ENCODE measurements at places on chromosomes 5 and 9.

- peak; percentile 14 for DNase-seq
Observed at GRCh38 chr5:23318960-23319359, 188.4 kb upstream of the PRDM9 start.

GRCh38 chr9:121679901-121680635, 28.6 kb downstream of the DAB2IP start:
- no peak for DNase-seq

DNA sequence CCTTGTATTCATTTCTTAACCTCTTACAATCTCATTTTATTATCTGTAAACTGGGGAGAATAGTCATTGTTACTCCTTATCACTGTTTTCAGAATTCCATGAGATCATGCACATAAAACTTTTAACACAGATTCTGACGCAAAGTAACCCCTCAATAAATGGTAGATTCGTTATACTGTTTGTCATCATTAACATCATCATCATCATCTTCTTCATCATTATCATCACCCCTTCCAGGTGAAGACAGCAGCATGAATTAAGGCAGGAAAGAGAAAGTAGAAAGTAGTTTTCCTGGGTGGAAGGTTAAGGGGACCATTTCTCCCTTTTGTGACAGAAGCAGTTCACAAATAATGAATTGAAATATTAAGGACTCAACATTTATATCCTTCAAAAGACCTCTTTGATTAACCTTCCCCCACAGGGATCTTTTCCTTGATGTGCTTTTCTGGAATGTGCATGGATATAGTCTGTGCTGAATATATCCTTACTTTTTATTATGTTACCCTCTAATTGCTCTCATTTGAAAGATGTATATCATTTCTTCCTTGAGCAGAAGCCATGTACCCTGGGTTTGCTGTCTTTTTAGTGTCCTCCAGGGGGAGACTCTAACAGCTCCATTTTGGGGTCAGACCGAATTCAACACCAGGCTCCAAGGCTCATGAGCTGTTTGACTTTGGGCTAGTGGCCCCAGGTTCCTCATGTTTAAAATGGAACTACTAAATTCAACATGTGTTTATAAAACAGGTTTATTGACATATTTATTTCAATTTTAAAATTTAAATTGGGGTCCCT, 1029.9 kb upstream of the WWC1 start:
- DNase-seq = no peak

DNA sequence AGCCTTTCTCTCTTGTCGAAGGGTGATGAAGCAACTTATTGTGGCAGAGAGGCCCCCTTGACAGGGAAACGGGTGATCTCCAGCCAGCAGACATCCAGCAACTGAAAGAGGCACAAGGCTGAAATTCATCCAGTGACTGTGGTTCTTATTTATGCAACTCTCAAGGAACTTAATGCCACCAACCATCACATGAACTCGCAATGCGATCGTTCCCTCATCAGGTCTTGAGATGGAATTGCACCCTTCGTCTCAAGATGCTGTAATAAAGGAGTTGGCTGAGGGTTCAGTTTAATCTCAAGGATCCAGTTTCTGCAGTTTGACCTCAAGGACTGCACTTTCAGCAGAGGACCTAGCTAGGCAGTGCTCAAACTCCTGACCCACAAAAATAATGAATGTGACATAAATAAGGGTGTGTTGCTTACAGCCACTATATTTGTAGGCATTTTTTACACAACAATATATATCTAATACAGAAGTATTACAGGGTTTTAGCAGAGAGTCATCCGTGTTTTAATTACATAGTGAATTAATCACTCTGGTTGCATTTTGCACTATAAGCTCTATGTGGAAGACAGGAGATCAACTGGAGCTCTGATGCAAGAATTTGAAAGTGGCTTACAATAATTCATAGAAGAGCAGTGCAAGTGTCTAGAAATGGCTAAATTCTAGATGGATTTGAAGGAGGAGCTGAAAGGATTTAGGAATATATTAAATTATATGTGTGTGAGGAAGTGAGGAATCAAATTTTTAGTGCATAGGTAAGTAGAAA, 957.8 kb upstream of the CTNND2 start:
- no peak for DNase-seq

DNA sequence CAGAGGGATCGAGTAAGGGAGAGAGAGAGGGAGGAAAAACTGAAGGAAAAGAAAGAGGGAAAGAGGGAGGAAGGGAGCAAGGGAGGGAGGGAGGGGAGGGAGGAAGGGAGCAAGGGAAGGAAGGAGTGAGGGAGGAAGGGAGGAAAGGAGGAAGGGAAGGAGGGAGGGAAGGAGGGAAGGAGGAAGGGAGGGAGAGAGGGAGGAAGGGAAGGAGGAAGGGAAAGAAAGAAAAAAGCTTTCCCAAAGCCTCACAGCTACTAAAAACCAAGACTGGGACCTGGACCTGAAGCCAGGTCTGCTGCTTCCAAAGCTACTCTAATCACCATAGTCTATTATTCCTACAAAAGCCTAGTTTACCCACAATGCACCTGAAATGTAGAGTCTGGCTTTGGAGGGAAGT, 259.8 kb upstream of the WWC1 start:
- no peak for DNase-seq

GRCh38 chr5:149837680-149838269, 106.8 kb downstream of the PDE6A start:
- DNase-seq = peak; percentile 77

GRCh38 chr5:115069087-115069968, 100.4 kb downstream of the TRIM36 start:
- peak; percentile 70 for DNase-seq

GRCh38 chr5:74185599-74185998, 454.9 kb downstream of the ENC1 start:
- no peak for DNase-seq

GRCh38 chr9:112338561-112338960, 5.1 kb upstream of the PTBP3 start:
- DNase-seq = peak; percentile 74

DNA sequence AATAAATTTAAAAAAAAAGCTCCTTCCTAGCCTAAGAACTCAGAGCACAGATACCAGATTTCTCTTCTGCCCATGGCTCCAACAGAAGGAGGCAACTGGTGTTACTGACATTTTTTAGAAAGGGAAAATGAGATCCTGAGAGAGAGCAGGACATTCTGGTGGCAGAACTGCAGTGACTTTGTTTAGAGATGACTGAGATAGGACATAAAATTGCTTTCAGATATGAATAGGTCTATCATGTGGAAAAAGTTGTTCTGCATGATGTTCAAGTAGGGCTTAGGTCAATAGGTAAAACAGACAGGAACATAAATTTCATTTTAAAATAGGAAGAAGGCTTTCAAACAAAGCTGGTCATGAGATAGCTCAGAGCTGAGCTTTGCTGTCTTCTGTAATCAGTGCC, 49.6 kb downstream of the NIPAL4 start:
- DNase-seq = no peak

GRCh38 chr5:140011297-140011802, 31.7 kb downstream of the NRG2 start:
- DNase-seq = peak; percentile 2

- no peak for DNase-seq
Observed at GRCh38 chr5:69029292-69029691, 64.5 kb upstream of the SLC30A5 start.

GRCh38 chr5:41275813-41276512, 62.6 kb upstream of the C6 start:
- no peak for DNase-seq

DNA sequence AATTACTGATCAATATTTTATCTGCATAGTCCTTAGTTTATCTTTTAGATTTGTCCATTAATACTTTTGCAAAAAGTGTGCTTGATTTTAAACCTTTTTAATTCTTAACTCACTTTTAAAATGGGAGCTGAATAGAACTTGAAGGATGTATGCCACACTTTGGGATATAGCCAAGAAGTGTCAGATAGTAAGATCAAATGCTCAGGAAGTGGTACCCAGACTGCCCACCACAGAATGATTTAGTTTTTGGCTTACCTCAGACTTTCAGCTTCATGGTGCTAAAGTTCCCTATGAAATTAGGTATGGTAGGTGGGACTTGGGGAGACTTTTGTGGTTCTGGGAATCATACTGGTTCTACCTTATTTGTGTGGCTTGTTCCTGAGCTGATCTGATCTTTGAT, 14.7 kb downstream of the FOCAD start:
- no peak for DNase-seq

- no peak for DNase-seq
Observed at GRCh38 chr9:121474231-121474947, 25.3 kb downstream of the GGTA1 start.

GRCh38 chr9:36031774-36032555, 4.7 kb upstream of the RECK start:
- no peak for DNase-seq

DNA sequence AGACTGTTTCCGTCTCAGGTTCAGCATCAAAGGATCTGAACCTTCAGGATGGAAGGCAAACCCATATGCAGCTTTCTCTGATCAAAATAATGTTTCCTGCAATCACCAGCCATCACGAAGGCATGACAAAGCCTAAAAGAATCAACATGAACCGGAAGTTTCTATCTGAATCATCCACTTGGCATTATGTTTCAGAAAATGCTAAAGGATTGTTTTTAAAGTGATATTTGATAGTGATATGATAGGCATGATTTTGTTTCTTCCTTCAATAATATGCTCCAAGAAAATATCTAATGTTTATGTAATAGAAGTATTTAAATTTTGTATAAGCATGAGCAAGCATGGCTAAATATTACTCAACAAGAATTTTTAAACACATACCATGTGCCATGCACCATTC, 219.6 kb downstream of the PLK2 start:
- DNase-seq = peak; percentile 87
